ENCODE measurements at places on chromosomes 5 and 9.

GRCh38 chr5:94682814-94683520 lies 64.5 kb downstream of the SLF1 start:
- no peak for DNase-seq

DNA sequence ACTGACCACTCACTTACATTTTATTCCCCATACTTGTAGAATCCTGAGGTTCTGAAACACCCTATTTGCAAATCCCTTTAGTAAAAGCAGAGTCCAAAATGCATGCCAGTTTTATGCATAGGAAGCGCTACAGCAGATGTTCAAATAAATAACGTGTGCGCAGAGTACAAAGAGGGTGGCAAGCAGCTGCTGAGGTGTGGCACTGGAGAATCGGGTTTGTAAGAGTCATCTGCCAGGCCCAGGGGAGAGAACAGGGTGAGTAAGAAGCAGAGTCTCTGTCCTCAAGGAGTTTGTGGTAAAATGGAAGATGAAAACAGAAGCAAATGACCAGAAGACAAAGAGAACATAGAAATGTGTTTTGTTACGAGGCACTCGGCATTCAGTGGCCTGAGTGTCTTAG lies 288.8 kb downstream of the GLIS3 start:
- DNase-seq = no peak

DNA sequence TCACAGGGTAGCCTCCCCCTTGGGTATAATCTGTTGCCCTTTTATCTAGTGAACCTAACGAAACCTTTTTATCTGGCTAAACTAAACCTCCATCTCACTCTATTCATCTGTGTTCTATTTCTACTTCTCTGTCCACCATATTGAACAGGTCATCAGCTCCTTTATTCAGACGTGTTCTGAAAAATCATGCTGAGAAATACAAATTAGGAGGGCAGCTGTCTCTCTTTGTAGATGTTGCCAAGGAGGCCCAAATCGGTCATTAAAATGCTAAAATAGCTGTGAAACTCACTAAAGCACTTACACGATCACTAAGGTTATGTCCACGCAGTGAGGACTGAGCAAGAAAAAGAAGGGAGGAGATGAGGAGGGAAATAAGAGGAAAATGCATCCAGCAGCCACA lies 115.6 kb upstream of the RETREG1 start:
- DNase-seq = no peak

DNA sequence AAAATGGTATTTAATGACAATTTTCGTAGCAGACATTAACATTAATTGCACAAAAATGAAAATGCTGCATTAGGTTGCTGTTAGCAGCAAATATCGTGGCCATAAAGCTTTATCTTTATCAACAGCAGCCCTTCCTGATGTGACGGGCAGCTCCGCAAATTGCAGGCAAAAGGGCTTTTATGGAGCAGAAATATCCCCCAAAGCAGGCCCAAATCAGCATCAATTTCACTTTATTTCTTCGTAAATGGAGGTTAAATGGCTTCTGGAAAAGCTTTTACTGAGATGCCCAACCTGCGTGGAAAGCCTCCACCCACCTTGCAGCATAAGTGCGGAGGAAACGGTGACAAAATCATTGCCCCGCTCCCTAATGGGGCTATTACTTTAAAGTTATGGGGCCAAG lies 77.9 kb upstream of the BARHL1 start:
- no peak for DNase-seq

GRCh38 chr5:169494383-169494935 lies 89.1 kb upstream of the SPDL1 start:
- DNase-seq = peak; percentile 9

DNA sequence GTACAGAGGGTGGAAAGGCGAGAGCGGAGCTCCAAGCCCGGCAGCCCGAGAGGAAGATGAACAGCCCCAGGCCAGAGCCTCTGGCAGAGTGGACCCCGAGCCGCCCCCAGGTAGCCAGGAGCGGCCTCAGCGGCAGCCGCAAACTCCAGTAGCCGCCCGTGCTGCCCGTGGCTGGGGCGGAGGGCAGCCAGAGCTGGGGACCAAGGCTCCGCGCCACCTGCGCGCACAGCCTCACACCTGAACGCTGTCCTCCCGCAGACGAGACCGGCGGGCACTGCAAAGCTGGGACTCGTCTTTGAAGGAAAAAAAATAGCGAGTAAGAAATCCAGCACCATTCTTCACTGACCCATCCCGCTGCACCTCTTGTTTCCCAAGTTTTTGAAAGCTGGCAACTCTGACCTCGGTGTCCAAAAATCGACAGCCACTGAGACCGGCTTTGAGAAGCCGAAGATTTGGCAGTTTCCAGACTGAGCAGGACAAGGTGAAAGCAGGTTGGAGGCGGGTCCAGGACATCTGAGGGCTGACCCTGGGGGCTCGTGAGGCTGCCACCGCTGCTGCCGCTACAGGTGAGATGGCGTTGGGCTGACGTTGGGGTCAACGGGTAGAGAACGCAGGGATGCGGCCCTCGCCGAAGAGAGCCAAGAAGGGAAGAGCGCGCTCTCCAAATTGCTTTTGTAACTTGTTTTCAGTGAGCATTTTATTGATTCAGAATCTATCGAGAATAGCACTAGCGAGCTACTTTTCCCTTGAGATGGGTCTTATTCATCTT lies at the start of gene PTGER4:
PTGER4 (plus strand) TSS at position 3 of the 769 bp plus-strand sequence. CDS start 1,079 bp downstream, outside the sequence.
- DNase-seq = no peak

DNA sequence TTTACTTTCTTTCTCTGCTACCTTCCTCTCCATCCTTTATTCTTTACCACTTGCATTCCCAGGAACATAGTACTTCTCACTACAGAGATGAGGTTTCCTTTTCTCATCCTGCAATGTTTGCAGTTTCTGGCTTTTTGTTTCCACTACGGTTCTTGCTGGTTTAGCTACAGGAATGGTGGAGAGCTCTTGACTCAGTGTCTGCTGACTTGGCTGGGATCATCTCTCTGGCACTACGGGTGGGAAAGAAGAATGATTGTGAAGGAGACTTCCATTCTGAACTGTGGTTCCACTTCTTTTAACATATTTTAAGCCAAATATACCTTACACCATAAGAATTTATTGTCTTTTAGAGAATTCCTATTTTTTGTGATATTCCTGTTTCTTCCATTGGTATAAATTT lies 65.1 kb downstream of the NREP start:
- no peak for DNase-seq

Measured in GM04503 (cell line).